ENCODE measurements at places on chromosomes 12 and 14.

DNA sequence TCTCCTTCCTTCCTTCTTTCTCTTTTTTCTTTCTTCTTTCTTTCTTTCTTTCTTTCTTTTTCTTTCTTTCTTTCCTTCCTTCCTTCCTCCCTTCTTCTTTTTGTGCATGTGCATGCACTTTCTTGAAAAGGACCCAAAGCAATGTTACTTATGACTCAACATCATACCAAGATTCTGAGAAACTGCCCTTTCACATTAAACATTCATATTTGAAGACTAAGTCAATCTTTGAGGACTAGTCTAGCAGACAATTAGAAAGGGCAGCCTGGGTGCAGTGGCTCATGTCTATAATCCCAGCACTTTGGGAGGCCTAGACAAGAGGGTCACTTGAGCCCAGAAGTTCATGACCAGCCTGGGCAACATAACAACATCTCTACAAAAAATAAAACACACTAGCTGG, 212.8 kb upstream of the KITLG start:
- no peak for DNase-seq

GRCh38 chr14:30553311-30553989, 5.5 kb upstream of the G2E3 start:
- DNase-seq = no peak

GRCh38 chr14:63275611-63276010, 43.1 kb downstream of the GPHB5 start:
- no peak for DNase-seq

DNA sequence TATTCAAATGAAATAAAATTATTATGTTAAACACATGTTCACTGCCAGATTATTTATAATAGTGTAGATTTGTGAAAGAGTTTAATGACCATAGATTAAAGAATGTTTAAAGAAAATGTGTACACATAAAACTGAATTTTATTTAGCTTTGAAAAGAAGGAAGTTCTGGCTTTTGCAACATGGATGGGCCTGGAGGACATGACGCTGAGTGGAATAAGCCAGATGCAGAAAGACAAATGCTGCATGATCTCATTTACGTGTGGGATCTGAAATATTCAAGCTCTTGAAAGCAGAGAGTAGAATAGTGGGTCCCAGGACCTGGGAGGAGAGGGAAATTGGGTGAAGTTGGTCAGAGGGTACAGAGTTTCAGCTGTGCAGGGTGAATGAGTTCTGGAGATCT, 1261.2 kb downstream of the TMEM121 start:
- DNase-seq = no peak

GRCh38 chr14:44960146-44960545, 1.6 kb downstream of the KLHL28 start:
- DNase-seq = no peak

- no peak for DNase-seq
These were observed 222.5 kb downstream of the PIK3C2G start for GRCh38 chr12:18483698-18484325.

- DNase-seq = peak; percentile 77
These were observed at the start of gene TIMELESS for GRCh38 chr12:56448860-56449621. TSS of gene TIMELESS (minus strand) at chr12:56449426. CDS start at chr12:56434170, 15,256 bp downstream.

DNA sequence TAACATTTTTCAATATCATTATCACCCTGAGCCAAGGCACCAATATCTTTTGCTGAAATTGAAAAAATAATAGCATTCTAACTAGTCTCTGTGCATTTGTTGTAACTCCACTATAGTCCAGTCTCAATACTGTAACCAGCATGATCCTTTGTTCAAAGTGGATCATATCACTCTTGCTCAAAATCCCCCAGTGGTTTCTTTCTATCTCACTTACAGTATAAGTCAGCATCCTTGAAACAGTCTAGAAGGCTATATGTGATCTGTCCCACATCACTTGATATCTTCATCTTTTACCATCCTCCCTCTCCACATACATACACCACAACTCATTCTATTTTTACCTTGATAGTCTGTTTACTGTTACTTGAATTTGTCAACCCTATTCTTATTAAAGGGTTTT, 435.7 kb downstream of the CCER1 start:
- DNase-seq = no peak

DNA sequence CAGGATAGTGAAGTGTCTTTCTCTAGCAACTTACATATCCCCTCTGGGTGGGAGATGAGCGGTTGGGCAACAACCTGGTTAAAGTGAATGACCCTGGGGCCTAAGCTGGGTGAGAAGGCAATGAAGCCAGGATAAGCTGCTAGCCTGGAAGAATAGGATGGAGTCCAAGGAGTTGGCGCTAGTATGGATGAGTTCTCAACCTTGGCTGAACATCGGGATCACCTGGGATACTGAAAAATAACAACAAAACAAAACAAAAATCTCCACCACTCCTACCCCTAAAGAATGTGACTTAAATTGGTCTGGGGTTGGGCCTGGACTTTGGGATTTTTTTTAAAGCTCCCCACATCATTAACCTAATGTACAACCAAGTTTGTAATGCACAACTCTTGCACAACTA, 4.8 kb upstream of the RPS6KA5 start:
- DNase-seq = no peak
